CD4-positive, alpha-beta T cell treated with Interleukin-12 subunit alpha and Interleukin-12 subunit beta, for 1 hour (primary cell): ENCODE measurements at places on chromosomes 4 and X.

GRCh38 chr4:185207466-185207865 lies 1.9 kb upstream of the SNX25 start:
- no peak for DNase-seq

DNA sequence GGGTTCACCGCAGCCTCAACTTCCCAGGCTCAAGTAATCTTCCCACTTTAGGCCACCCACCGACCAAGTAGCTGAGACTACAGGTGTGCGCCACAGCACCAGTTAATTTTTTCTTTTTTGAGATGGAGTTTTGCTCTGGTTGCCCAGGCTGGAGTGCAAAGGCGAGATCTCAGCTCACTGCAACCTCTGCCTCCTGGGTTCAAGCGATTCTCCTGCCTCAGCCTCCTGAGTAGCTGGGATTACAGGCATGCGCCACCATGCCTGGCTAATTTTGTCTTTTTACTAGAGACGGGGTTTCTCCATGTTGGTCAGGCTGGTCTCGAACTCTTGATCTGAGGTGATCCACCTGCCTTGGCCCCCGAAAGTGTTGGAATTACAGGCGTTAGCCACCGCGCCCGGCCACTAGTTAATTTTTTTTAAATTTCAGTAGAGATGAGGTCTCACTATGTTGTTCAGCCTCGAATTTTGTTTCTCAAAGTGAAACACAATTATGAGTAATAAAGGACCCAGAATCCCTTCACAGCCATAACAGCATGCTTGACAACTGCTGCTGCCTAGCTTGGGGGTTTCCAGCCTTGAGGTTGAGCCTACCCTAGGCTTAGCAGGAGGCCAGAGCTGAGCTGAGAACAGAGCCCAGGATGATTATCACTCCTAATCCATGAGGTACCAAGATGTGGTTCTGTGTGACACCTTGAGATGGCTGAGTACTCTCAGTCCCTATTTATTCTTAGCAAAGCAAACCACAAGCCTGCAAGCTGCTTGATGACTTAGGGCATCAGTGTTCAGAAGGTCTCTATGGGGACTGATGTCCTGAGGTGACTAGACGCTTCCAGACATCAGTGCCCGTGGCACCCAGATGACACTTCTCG lies 41.6 kb upstream of the NKRF start:
- DNase-seq = peak; percentile 69

- no peak for DNase-seq
Measured at GRCh38 chrX:7159149-7159861, 11.4 kb upstream of the PUDP start.

GRCh38 chr4:168919706-168920324 lies 90.2 kb downstream of the CBR4 start:
- DNase-seq = no peak

GRCh38 chrX:137427426-137427778 lies 138.5 kb upstream of the ZIC3 start:
- no peak for DNase-seq

- DNase-seq = no peak
Measured at GRCh38 chr4:158201322-158201721, 9.0 kb upstream of the TMEM144 start.

GRCh38 chr4:7564242-7564641 lies 129.5 kb upstream of the PSAPL1 start:
- no peak for DNase-seq

GRCh38 chrX:151725338-151725614 lies 9.3 kb upstream of the CNGA2 start:
- no peak for DNase-seq

- DNase-seq = no peak
Measured at GRCh38 chr4:1993169-1993516, 15.6 kb downstream of the NELFA start.

GRCh38 chrX:100642290-100642689 lies 1.7 kb upstream of the SRPX2 start:
- DNase-seq = no peak

- DNase-seq = no peak
Measured at GRCh38 chrX:119155416-119156035, 27.9 kb upstream of the KIAA1210 start.

- DNase-seq = no peak
Measured at GRCh38 chrX:38279188-38279587, 48.1 kb downstream of the RPGR start.

DNA sequence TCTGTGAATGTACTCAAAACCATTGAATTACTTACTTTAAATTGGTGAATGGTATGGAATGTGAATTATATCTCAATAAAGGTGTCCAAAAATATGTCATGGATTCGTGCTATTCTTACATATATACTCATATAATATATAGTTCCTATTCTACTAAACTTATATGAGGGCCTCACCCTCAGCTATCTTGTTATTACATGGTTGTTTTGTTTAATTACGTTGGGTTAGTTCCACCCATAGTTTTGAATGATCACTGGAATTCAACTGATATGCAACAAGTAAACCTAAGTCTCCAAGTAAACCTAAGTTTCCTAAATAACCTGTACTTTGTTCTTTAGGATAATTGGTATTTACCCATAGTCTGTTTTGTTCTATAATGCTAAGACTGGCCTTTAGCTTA lies 30.6 kb upstream of the CD99L2 start:
- DNase-seq = no peak

DNA sequence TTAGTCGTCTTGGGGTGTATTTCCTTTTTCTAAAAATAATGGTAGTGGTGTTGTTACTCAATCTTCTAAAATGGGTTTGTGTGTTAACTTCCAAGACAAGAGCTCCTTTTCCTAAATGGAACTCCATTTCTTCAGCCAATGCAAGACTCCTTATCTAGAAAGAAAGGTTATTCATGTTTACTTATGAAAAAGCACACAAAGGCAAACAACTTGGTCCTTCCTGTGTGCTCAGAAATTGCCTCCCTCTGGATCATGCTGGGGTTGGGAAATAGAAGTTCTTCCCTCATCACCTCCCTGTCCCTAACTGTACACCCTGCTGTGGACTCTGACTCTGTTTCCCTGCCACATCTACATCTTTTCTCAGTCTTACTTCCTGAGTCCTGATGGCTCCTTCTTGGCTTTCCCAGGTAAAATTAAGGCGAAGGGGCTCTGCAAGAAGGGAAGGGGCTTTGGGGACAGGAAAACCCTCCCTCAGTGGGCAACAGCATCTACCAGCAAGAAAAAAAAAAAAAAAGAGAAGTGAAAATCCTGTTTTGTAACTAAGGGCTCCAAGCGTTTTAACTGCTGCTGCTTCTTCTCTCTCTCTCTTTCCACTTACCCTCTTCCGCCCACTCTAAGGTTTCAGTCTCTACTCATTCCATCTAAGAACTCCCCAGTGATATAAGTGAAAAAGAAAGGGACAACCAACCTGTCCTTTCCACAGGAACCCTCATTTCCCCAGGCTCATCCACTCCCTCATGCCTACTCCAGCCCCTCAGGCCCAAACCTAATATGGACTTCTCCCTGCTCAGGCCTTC lies 19.8 kb upstream of the TASL start:
- DNase-seq = no peak

GRCh38 chr4:3177905-3178304 lies 71.1 kb upstream of the MSANTD1 start:
- DNase-seq = no peak

DNA sequence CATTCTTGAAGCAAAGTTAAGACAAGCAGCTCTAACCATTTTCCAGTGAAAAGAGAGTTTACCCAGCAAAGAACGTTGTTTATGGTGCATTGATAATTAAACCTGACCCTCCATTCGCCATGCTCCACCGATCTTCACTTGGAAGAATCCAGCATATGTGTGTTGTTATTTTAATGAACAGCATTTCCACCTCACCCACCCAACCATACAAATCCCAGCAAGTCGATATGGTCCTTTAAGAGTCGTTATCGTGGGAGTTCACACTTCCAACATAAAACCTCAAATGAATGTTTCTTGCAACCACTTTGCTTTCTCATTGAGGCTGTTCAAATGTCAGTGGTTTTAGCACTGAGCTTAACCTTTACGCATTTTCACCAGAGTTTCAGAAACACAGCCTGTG lies 147.4 kb upstream of the LDB2 start:
- DNase-seq = no peak

GRCh38 chr4:8602686-8603430 lies 10.3 kb downstream of the CPZ start:
- DNase-seq = no peak

DNA sequence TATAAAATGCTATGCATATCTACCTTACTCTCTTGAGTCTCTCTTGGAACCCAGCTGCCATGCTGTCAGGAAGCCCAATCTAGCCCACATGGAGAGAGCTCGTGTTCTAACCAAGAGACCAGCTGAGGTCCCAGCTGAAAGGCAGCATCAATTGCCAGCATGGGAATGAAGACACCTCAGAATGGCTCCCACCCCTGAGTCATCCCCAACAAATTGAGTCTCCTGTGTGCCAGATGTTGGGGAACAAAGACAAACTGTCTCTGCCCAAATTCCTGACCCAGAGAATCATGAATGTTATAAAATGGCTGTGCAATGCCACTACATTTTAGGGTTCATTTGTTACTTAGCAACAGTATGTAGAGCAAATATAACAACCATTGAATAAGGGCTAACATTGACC lies 105.2 kb upstream of the STX18 start:
- no peak for DNase-seq

GRCh38 chr4:20639346-20639745 lies 60.9 kb upstream of the PACRGL start:
- DNase-seq = no peak

- no peak for DNase-seq
Measured at GRCh38 chr4:112664611-112665010, 27.7 kb downstream of the LARP7 start.

DNA sequence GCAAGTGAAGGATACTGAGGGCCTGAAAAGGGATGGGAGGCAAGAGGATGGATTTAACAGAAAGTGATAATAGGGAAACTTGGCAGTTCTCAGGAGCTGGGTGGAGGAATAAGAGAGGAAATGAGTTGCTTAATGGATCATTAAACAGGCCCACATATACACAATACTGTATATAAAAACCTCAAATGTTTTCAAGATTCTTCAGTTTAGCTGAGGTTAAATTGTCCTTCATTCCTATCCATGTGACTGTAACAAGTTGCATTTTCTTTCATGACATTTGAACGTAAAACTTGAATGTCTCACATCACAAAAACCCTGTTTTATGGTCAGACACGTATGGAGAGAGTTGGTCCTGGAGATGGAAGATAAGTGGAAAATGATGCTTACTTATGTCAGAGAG lies 76.5 kb upstream of the PLAC8 start:
- no peak for DNase-seq

- DNase-seq = peak; percentile 47
Measured at GRCh38 chrX:21479695-21480270, 105.6 kb downstream of the CNKSR2 start.

DNA sequence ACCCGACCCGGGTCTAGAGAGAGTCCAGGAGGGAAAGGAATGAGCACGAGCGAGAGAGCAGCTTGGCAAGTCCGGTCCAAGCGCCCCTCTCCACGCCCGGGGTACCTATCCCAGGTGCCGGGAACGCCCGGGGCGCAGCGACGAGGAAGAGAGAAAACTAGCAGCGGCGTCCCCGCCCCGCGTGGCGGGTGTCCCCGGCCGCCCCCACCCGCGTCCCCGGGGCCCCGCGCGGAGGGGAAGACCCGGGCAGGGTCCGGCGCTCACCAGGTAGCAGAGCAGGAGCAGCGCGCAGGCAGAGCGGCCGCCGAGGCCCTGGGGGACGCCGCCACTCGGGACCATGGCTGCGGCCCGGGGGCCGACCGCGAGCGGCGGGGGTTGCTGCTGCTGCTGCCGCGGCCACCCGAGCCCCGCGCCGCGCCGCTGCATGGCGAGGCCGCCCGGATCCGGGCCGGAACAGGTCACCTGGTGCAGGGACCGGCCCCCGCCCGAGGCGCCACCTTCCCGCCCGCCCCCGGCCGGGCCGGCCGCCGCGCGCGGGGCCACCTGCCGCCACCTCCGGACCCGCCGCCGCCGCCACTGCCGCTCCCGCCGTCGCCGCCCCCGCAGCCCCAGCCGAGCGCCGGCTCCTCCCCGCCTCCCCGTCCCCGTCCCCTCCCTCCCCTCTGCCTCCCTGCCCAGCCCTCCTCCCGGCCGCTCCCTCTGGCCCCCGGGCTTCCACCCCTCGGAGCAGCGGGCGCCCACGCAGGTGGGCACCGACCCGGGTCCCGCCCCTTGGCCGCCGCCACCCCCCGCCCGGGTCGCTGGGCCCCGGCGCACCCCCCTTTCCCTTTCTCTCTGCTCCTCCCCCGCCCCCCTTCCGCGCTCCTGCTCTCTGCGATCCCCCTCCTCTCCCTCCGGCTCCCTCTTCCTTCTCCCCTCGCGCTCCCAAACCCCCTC lies at the start of gene SEL1L3:
TSS of gene SEL1L3 (minus strand) at position 578 of the 936 bp plus-strand sequence. CDS start at position 426, 152 bp downstream.
- peak; percentile 59 for DNase-seq

- no peak for DNase-seq
Measured at GRCh38 chr4:188754372-188755002, 615.2 kb downstream of the TRIML1 start.

GRCh38 chrX:29488919-29489318 lies 726.4 kb upstream of the MAGEB2 start:
- no peak for DNase-seq

DNA sequence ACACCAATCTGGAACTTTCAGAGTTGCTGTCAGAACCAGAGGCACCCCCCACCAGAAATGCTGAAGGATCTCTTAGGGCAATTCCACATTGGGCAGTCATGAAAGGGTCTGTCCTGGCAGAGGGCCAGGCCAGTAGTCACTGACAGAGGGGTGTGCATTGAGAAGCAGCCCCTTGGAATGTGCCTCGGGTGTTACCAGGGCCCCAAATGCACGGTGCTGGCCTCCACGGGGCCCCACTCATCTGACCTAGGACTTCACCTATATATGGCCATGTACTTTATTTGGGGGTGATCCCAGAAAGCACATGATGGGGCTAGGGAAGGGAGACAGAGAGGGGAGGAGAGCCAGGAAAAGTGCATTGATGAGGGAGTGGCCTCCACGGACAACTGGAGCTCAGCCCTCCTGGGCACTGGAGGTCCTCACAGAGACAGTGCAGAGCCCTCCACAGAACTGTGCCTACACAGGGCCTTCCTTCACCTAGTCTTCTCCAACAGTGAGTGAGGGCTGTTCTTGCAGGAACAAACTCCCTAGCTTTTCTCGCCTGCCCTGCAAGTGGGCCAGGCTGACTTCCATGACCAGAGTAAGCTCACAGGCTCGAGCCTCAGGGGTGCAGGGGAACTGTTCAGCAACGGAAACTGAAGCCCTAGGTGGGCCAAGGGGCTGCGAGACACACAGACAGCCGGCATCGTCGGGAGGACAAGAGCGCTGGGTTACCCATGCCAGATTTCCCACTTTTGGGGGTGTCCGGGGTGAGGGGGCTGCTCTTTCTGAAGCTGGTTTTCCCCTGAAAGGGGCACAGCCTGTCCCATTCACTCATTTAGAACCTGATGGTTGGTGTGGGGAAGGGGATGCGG lies 136.2 kb downstream of the HMX1 start:
- DNase-seq = no peak

GRCh38 chr4:13329963-13330362 lies 154.2 kb downstream of the RAB28 start:
- no peak for DNase-seq

- DNase-seq = no peak
Measured at GRCh38 chr4:7255488-7255881, 63.1 kb downstream of the SORCS2 start.

- DNase-seq = no peak
Measured at GRCh38 chr4:111937368-111937767, 207.9 kb upstream of the FAM241A start.

- no peak for DNase-seq
Measured at GRCh38 chrX:34509394-34509793, 147.7 kb downstream of the TMEM47 start.

GRCh38 chr4:14184265-14184664 lies 556.7 kb upstream of the BOD1L1 start:
- DNase-seq = no peak
